ENCODE measurements at places on chromosomes 2 and 18.

GRCh38 chr2:111221701-111222100 lies 101.0 kb downstream of the BCL2L11 start:
- no peak for DNase-seq

- no peak for DNase-seq
These were observed 17.0 kb upstream of the MAP3K20 start for GRCh38 chr2:173058673-173059072.

GRCh38 chr2:211014376-211014775 lies 458.0 kb downstream of the CPS1 start:
- DNase-seq = no peak

DNA sequence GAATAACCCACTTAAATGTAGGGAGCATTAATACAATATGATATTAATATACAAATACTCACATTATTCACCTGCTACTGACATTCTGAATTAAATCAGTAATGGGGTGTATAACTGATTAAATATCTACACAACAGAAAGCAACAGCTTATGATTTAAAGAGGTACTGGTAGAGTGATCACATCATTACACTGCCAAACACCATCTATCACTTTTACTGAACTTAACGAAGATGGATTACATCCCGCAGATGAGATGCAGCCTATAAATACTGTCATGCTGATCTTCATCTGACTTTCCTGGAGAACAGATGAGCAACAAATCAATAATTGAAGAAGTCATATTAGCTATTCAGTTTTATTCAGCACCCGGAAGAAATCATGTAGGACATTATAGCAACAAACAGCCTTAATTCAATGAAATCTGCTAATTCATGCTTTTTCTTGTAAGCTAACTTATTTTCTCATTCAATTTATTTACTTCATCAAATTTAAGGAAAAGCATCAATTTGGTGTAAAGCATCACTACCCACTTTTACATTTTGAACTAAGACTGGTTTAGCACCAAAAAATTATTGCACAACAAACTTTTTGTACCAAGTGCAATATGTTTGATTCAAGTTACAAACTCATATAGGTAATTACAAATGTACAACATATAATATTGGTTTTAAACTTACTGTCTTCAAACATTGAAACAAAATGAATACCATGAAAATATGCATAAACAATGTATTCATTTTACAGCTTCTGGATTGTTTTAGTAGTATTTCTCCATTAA lies 1509.0 kb downstream of the LRP1B start:
- DNase-seq = no peak
